ENCODE measurements at places on chromosomes 7 and 10. TPM values are rescaled to one million over a fixed set of nuclear protein-coding genes. Genes with fewer than 3 reads are reported as not detected.
A peak's percentile ranks its signal among the peaks of the same experiment; 100 is the strongest.

The GSTO2 gene
- total RNA-seq = 1.3 TPM

The SHTN1 gene
- total RNA-seq = not detected

The ZNHIT1 gene
- total RNA-seq = 116 TPM

The ANXA8L1 gene
- total RNA-seq = not detected

The FKBP14 gene
- 13.5 TPM for total RNA-seq

The IDE gene
- 56.2 TPM for total RNA-seq

The SCD gene
- total RNA-seq = 463 TPM

- DNase-seq = no peak
Observed at GRCh38 chr10:48430402-48430993, 124.0 kb downstream of the MAPK8 start.

DNA sequence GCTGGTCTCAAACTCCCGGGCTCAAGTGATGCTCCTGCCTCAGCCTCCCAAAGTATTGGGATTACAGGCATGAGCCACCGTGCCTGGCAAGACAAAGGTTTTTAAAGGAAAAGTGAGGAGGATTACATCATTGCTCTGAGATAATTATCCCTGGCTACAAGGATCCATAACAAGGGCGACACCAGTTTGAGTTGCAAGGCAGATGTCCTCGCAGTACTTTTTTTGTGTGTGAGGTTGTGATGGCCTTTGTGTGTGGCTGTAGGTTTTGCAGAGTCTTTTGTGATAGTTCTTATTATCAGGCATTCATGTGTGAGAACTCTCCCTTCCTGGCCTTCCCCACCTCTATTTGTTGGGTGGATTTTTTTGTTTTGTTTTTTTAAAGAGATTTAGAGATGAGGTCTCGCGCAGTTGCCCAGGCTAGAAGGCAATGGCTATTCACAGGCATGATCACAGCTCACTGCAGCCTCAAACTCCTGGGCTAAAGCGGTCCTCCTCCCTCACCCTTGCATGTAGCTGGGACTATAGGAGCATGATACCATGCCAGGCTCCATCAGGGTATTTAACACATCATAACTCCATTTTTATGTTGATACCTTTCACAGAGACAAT lies 10.0 kb downstream of the BTBD16 start:
- DNase-seq = no peak

- DNase-seq = no peak
Observed at GRCh38 chr10:118977022-118977599, 52.4 kb upstream of the NANOS1 start.

DNA sequence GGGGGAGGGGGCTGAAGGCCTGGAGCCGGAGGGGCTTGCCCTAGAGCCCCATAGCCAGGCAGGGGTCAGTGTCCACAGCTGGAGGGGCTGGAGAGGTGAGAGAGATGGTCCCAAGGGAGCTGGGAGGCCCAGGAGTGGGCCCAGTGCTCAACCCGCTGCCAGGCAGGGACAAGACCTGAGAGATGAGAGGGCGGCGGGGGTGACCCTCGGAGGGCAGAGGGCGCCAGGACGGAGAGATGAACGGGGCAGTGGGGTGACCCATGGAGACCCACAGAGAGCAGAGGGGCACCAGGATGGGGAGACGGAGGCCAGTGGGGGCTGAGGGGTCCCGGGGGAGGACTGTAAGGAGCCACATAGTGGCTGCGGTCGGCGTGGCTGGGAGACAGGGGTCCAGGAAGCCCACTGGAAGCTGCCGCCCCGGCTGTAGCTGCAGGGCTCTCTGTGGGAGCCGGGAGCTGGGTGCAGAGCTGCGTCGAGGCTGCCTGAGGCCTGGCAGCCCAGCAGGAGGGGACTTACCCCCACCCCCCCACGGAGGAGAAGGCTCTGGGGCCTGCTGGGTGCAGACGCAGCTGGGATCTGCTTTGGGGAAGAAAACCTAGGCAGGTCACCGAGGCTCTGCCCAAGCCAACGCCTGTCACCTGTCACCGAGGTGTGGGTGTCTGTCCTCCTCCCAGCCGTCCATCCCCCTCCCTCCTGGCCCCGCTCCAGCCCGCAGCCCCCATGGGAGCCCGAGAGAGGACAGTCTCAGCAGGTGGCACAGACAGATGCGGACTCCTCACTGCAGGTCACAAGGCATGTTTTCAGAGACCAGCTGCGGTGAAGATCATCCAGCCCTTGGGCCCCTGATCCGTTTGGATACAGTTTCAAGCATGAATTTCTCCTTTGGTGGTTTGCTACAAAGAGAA lies 25.1 kb downstream of the PWWP2B start:
- peak; percentile 79 for DNase-seq

GRCh38 chr7:34451923-34452322 lies 206.1 kb upstream of the NPSR1 start:
- DNase-seq = no peak

DNA sequence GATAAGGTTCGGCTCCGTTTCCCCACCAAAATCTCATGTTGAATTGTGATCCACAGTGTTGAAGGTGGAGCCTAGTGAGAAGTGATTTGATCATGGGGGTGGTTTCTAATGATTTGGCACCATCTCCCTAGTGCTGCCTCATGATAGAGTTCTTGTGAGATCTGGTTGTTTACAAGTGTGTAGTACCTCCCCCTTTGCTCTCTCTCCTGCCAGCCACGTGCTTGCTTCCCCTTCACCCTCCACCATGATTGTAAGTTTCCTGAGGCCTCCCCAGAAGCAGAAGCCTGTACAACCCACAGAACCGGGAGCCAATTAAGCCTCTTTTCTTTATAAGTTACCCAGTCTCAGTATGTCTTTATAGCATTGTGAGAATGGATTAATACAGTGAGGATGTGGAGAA lies 12.1 kb upstream of the LRGUK start:
- no peak for DNase-seq

DNA sequence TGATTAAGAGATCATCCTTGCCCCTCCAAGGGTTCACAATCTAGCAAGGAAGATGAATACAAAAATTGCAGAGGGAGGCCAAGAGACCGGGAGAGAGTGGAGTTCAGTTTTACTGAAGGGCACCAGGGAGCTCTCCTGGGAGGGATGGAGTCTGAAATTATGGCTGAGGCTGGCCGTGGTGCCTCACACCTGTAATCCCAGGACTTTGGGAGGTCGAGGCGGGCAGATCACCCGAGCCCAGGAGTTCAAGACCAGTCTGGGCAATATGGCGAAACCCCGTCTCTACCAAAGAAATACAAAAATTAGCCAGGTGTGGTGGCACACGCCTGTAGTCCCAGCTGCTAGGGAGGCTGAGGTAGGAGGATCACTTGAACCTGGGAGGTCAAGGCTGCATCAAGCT lies 51.4 kb upstream of the MXI1 start:
- DNase-seq = no peak

GRCh38 chr10:19620811-19621210 lies 195.4 kb upstream of the PLXDC2 start:
- no peak for DNase-seq

DNA sequence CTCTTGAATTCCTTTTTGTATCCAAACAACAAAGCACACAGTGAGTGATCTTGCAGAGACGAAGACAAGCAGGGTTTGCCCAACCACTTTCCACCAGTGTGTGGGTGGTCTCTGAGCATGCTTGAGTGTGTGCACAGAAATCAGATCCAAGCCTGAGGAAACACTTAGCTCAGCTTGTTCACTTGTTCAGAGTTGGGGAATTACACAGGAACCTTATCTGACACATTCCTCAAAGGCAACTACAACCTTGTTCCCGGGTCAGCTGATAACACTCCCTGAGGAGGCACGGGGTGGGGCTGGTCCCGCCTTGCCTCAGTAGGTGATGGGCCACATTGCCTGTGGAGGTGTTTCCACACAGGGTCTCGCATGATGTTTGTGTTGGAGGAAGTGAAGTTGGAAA lies 216.9 kb downstream of the DYNC1I1 start:
- no peak for DNase-seq

- no peak for DNase-seq
Observed at GRCh38 chr7:31073326-31074119, 21.4 kb downstream of the ADCYAP1R1 start.

- no peak for DNase-seq
Observed at GRCh38 chr7:139733751-139734150, 44.0 kb downstream of the HIPK2 start.

DNA sequence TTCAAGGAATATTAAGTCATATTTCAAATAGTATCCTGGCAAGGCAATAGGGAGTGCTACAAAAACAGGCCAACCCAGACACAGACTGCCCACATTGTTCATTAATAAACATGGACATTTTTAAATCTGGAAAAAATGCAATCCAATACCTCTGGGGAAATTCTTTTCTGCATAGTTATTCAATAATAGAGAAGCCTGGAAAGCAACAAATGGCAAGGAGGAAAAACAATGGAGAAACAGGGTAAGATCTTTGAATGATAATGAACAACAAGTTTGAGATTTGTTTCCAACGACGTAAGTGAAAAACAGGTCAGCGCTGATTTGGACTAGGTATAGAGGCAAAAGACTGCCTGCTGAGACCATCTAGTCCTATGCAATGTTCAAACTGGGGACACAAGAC lies 44.7 kb upstream of the ZNF800 start:
- no peak for DNase-seq

- no peak for DNase-seq
Observed at GRCh38 chr7:77481615-77482014, 55.5 kb upstream of the PTPN12 start.

GRCh38 chr7:155918720-155919390 lies 106.6 kb upstream of the SHH start:
- no peak for DNase-seq

DNA sequence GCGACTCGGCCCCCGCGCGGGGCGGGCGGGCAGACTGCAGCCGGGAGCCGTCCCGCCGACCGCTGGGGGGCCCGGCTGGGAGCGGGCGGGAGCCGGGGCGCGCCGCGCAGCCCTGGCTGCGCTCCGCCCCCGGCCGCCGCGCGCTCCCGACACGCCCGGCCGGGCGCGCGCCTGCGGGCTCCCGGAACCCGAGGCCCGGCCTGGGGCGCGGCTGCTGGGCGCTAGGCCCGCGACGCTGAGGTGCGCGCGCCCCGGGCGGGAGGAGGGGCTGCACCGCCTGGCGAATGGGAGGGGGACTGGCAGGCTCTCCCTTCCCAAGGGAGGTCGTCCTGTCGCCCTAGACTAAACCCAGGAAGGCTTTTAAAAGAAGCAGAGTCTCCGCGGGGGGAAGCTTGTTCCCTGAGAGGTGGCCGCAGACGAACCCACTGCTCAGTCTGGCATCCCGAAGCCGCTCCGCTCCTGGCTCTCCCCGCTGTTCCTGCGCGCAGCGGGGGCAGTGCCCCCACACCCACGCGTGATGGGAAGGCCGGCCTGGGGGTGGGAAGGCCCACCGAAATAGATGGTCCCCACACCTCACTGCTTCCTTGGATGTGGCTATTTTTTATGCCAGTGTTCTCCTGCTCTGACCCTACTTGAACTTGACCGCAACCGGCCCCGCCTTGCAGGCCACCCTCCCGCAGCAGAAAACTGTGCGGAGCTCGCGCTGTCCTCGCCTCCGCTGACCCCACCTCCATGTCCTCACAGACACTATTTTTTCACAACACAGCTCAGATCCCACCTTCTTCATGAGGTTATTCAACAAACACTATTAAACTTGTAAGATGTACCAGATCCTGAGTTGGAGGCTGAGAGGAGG lies at the start of gene VOPP1:
Gene VOPP1, minus strand, starts transcription at position 125 of the 856 bp plus-strand sequence. CDS start 178 bp downstream, outside the sequence.
- DNase-seq = peak; percentile 87

- DNase-seq = peak; percentile 44
Observed at GRCh38 chr10:98074315-98074911, 44.0 kb upstream of the CRTAC1 start.

DNA sequence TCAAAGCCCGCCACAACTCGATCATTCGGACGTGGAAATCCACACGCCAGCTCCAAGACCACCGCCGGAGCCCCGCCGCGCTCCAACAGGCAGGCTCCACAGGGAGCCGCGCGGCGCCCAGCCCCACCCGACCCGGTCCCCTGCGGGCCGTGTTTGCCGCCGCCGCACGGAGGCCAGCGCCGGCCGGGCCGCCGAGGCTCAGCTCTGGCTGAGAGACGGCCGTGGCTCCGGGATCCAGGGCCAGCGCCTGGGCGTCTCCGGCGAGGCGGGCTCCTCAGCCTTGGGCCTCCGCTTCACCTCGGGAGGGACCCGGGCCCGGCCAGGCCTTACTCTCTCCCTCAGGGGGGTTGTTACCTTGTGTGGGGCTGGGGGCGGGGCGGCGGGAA lies 333 bp downstream of the SMNDC1 start:
- peak; percentile 66 for DNase-seq

GRCh38 chr7:620056-620455 lies 100.4 kb upstream of the PDGFA start:
- no peak for DNase-seq

- DNase-seq = no peak
Observed at GRCh38 chr10:18162021-18162627, 21.9 kb downstream of the CACNB2 start.

DNA sequence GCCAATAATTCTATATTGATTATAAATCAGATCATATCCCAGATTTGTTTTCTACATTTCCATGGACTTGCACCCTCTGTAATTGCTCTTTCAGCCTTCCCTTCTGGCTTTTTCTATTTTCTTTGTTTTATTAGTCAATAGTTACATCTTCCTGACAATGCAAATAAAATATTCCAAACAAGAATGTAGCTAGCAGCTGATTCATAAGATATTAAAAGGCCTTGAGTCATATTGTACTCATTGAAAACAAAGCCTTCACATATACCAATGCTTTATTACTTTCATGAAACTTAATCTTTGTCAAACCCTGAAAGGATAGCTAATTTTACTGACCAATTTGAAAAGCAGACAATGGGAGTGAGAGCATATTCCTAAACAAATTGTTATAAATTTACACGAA lies 10.7 kb upstream of the SFMBT2 start:
- DNase-seq = no peak

GRCh38 chr7:46653848-46654247 lies 732.8 kb upstream of the IGFBP3 start:
- DNase-seq = no peak

DNA sequence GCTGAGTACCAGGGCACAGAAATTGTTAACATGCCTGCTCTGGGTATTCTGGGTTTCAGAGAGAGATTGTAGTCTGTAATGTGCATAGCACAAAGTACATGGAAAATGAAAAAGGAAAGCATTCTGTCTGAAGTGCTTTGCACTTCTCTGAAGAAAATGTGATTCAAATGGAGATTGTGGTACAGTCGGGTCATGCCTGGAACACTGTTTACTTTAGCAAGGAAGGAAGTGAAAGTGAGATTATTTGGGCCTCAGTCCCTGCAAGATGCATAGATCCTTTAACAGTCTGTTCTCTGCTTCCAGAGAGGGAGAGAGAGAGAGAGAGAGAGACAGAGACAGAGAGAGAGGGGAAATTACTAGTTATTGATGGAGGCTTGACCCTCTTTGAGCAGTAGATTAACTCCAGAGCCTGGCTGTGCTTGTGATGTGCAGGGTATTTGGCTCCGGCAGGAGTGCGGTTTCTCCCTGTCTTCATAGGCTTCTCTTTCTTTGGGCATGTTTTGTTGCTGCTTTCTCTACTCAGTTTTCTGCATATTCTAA lies 5.4 kb downstream of the VWC2 start:
- DNase-seq = no peak

DNA sequence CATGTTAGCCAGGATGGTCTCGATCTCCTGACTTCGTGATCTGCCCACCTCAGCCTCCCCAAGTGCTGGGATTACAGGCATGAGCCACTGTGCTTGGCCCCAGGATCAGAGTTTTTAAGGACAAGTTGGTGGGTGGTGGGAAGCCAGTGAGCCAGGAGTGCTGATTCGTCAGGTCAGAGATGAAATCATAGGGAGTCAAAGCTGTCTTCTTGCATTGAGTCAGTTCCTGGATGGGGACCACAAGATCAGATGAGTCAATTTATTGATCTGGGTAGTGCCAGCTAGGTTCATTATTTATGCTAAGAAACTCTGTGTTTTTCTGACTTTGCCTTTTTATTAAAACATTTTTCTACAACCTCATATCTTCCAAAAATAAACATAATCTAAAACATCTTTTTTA lies 423.8 kb downstream of the ARL4A start:
- no peak for DNase-seq
